Activated naive CD8-positive, alpha-beta T cell treated with anti-CD3 and anti-CD28 coated beads for 36 hours (primary cell): ENCODE measurements at places on chromosomes 2 and 18. TPM values are rescaled to one million over a fixed set of nuclear protein-coding genes. Genes with fewer than 3 reads are reported as not detected.

ERFE gene
- total RNA-seq, result 0.34 TPM

CCDC74A gene
- 7.1 TPM for total RNA-seq

EFEMP1 gene
- not detected for total RNA-seq

SCYGR4 gene
- total RNA-seq, result not detected

AQP12A gene
- not detected for total RNA-seq

KCNIP3 gene
- not detected for total RNA-seq

VSNL1 gene
- not detected for total RNA-seq

RIT2 gene
- not detected for total RNA-seq

THSD7B gene
- total RNA-seq, result not detected

GCG gene
- total RNA-seq, result not detected

LINC00305 gene
- not detected for total RNA-seq

DNA sequence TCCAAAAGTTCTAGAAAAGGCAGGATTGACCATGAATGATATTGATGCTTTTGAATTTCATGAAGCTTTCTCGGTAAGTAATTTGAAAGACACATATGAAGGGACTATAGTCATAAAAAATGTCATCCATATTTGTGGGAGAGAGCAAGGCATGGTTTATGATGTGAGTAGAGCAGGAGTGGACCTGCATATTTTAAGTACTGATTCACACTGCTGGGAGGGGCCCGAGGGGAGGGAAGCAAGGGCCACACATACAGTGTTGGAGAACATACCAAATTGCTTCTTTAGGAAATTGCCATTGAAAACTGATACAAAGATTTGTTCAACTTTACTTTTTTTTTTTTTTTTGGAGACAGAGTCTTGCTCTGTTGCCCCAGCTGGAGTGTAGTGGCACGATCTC is 39.4 kb downstream of the HADHB start:
- no peak for DNase-seq
- H3K27me3 ChIP-seq, result no peaks in the 10 kb centered on the region
- H3K4me3 ChIP-seq, result no peak overlapping the region
- H3K36me3 ChIP-seq, result peaks cover 18% of the 10 kb centered on the region
- H3K27ac ChIP-seq, result no peak overlapping the region

GRCh38 chr2:53051157-53051556 is 716.4 kb upstream of the CHAC2 start:
- no peaks in the 10 kb centered on the region for H3K36me3 ChIP-seq
- H3K4me1 ChIP-seq, result no peaks in the 10 kb centered on the region
- no peak for DNase-seq
- no peak overlapping the region for H3K4me3 ChIP-seq
- no peaks in the 10 kb centered on the region for H3K27me3 ChIP-seq

GRCh38 chr2:7237466-7237865 is 320.3 kb downstream of the RNF144A start:
- no peak overlapping the region for H3K27ac ChIP-seq
- H3K27me3 ChIP-seq, result no peaks in the 10 kb centered on the region
- no peak for DNase-seq
- H3K4me3 ChIP-seq, result no peak overlapping the region
- no peaks in the 10 kb centered on the region for H3K36me3 ChIP-seq
- peaks cover 4% of the 10 kb centered on the region for H3K4me1 ChIP-seq

GRCh38 chr2:239674981-239675825 is 274.4 kb upstream of the HDAC4 start:
- no peaks in the 10 kb centered on the region for H3K27me3 ChIP-seq
- H3K27ac ChIP-seq, result no peak overlapping the region
- H3K4me1 ChIP-seq, result no peaks in the 10 kb centered on the region
- no peaks in the 10 kb centered on the region for H3K36me3 ChIP-seq

GRCh38 chr2:51789918-51790317 is 758.0 kb upstream of the NRXN1 start:
- H3K27ac ChIP-seq, result no peak overlapping the region
- H3K4me1 ChIP-seq, result no peaks in the 10 kb centered on the region

DNA sequence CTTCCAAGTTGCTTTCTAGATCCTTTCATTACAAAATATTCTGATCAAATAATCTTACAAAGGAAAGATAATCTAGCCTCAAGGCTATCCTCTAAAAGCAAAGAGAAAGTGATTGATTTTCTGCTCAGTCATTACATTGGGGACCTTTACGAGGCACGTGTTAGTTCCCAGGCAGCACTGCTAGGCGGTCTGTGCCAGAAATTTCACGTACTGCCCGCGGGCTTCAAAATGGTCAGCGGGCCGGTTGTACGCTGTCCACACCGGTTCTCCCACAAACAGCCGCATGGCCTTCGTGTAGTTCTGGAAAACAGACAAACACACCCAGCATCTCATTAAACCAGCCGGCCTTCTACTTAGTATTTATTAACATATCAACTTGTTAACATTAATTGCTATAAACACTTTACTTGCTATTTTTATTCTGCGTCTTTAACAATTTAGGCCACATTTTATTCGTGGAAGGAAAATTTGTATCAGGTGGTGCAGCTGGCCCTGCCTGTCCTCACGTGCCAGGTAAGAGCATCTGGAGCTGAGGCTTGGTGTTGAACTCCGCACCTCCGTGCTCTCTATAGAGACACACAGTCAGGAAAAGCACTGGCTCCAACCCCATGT is 20.4 kb downstream of the ADI1 start:
- DNase-seq, result no peak
- H3K4me3 ChIP-seq, result no peak overlapping the region
- no peaks in the 10 kb centered on the region for H3K4me1 ChIP-seq
- H3K27ac ChIP-seq, result no peak overlapping the region
- peaks cover 18% of the 10 kb centered on the region for H3K36me3 ChIP-seq

DNA sequence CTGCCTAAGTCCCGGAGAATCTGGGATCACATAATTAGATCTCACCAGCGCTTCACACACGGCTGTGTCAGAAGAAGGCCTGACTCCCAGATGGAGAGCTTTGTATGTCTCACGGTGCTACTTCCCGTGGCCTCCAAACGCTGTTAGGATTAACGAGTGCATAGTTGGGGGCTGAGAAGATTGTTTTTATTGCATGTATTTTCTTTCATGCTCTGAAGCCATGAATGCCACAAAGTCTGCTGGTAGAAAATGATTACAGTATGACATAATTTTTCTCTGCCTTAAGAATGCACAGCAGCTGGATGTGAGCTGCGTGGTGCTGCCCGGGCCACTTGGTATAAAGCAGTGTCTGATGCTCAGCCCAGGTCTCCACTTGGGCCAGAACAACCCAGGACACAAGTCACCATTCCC is 166.5 kb downstream of the SEPTIN10 start:
- H3K27me3 ChIP-seq, result no peaks in the 10 kb centered on the region
- DNase-seq, result no peak
- H3K4me3 ChIP-seq, result no peak overlapping the region
- no peak overlapping the region for H3K27ac ChIP-seq
- H3K36me3 ChIP-seq, result peaks cover 19% of the 10 kb centered on the region

DNA sequence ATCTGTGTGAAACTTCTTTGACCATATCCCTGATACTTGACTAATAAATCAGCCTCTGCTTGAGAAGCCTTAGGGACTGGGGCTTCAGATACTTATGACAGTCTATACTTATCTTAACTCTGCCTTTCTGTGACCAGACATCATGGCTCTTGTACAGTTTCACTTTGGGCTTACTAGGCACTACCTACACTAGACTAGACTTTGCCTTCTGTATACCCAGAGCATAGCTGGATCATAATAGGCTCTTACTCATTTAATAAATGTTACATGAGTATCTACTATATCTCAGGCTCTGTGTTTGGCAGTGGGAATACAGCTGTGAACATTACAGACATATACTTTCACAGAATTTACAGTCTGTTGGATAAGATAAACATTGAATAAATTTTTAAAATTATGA is 9.0 kb downstream of the UGP2 start:
- DNase-seq, result no peak
- no peak overlapping the region for H3K27ac ChIP-seq
- H3K4me1 ChIP-seq, result peaks cover 51% of the 10 kb centered on the region
- H3K27me3 ChIP-seq, result no peaks in the 10 kb centered on the region
- peaks cover 46% of the 10 kb centered on the region for H3K36me3 ChIP-seq

DNA sequence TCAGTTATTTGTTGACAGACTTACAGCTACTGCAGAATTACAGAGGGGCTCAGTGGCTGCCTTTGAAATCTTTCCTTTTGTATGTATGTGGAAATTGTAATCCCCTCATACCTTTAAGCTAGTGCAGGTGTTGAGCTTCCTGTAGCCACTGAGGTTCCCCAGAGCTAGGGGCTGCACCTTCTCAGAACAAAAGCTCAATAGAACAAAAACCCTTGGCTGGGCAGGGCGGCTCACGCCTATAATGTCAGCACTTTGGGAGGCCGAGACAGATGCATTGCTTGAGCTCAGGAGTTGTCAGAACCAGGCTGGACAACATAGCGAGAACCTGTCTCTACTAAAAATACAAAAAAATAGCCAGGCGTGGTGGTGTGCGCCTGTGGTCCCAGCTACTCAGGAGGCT is 41.3 kb upstream of the CHMP1B start:
- H3K27me3 ChIP-seq, result peaks cover 4% of the 10 kb centered on the region
- H3K27ac ChIP-seq, result no peak overlapping the region
- DNase-seq, result no peak

DNA sequence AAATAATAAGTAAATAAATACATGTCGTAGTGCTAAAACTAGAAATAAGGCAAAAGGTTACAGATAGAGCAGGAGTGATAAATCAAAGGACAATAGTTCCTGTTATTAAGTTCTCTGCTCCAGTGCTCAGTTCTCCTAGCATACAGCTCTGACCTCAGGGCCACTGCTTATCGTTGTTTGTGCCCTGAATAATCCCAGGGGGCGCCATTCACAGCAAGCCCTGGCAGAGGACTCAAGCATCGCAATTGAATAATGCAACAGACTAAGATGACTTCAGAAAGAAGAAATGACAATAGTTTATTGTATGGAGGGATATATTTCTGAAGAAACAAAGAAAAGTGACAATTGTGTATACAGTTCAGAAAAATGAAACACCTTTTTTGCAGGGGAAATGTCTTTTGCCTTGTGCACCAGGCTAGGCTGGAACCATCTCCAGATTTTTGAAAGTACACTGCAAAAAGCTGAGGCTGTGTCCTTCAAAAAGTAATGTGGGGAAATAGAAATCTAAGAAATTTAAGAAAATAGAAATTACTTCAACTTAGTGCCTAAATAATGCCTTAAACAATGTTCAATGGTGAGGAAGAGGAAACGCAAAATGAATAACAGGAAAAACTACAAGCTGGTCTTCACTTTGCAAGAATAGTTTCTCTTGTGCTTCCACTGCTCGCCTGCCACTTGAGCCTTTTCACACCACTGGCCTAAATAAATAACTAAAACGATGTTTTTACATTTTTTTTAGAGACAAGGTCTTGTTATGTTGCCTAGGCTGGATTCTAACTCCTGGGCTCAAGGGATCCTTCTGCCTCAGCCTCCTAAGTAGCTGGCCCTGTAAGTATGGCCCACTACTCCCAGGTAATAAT is 19.0 kb upstream of the CCNYL1 start:
- no peaks in the 10 kb centered on the region for H3K36me3 ChIP-seq
- DNase-seq, result peak; percentile 18
- H3K4me3 ChIP-seq, result no peak overlapping the region
- peaks cover 7% of the 10 kb centered on the region for H3K4me1 ChIP-seq

DNA sequence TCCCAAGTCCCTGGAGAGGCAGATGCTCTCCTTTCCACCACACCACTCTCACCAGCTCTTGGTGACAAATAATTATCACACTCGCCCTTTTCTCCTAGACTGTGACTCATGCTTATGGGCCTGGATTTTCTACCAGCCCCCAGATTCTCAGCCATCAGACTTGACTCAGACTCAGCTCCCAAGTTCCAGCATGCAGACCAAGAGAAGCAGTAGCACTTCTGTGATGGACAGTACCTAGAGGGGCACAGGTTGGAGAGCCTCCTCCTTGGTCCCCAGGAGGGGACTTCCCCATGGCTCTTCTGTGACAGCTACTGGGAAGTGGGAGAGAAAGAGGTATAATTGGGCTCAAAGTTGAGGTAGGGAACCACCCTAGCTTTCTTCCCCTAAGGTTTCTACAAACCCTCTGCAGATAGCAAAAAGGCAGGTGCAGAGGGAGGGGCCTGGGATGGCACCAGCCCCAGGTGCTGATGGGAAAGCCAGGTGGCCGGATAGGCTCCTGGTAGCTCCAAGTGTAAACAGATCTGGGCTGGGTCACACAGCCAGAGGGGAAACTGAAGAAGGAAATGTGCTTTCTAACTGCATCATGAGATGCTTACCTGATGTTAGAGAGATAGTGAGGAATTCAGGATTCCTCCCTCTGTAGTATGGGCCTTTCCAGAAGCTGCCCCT is 4.1 kb downstream of the TCF23 start:
- H3K27ac ChIP-seq, result no peak overlapping the region
- no peaks in the 10 kb centered on the region for H3K27me3 ChIP-seq
- no peak overlapping the region for H3K4me3 ChIP-seq
- no peaks in the 10 kb centered on the region for H3K36me3 ChIP-seq
- H3K4me1 ChIP-seq, result peaks cover 4% of the 10 kb centered on the region

DNA sequence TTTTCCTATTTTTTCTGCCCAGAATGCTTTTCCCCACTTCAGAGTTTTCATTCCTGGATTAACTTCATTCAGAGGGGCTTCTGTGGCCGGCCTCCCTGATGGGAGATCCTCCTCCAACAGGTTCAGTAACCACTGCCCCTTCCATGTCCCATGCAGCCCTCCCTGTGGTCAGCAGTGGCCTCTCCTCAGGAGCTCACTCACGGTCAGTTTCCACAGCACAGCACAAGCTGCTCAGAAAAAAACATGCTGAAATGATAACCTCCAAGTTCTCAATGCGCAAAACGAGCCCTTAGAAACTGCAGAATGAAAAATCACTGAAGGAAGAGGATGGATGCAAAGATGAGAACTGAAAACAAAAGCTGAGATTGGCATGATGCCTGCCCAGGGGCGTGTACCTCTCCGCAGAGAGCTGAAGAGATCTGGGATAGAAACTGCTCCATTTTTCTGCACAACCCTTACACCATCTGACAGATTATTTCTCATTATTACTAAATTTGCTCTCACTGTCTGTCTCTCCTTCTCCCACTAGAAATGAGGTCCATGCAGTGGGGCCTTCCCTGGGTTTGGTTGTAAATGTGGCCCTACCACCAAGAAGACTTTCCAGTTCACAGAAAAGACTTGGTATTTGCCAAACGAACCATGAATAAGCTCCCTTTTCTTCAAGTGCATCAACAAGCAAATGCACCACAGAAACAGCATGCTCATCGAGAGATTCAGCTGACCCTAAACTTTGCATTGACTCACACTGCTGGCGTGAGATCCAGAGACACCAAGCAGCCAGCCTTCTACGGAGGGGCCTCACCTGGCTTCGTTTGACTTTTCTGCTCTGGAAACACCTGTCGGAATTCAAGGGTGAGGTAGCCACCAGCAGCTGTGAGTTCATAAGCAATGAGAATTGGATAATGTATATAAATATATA is 51.5 kb downstream of the TMEM18 start:
- no peaks in the 10 kb centered on the region for H3K4me1 ChIP-seq
- H3K36me3 ChIP-seq, result no peaks in the 10 kb centered on the region
- H3K27me3 ChIP-seq, result peaks cover 9% of the 10 kb centered on the region
- no peak overlapping the region for H3K27ac ChIP-seq

GRCh38 chr2:135121016-135121657 is 69.0 kb downstream of the RAB3GAP1 start:
- H3K4me3 ChIP-seq, result no peak overlapping the region
- no peak for DNase-seq
- H3K4me1 ChIP-seq, result peaks cover 14% of the 10 kb centered on the region
- peaks cover 12% of the 10 kb centered on the region for H3K36me3 ChIP-seq
- H3K27ac ChIP-seq, result no peak overlapping the region

- DNase-seq, result no peak
- H3K27ac ChIP-seq, result no peak overlapping the region
- peaks cover 5% of the 10 kb centered on the region for H3K27me3 ChIP-seq
- H3K36me3 ChIP-seq, result no peaks in the 10 kb centered on the region
These were observed 449.4 kb upstream of the HS6ST1 start for GRCh38 chr2:128768041-128768440.
